ENCODE measurements at places on chromosomes 12 and 14.

DNA sequence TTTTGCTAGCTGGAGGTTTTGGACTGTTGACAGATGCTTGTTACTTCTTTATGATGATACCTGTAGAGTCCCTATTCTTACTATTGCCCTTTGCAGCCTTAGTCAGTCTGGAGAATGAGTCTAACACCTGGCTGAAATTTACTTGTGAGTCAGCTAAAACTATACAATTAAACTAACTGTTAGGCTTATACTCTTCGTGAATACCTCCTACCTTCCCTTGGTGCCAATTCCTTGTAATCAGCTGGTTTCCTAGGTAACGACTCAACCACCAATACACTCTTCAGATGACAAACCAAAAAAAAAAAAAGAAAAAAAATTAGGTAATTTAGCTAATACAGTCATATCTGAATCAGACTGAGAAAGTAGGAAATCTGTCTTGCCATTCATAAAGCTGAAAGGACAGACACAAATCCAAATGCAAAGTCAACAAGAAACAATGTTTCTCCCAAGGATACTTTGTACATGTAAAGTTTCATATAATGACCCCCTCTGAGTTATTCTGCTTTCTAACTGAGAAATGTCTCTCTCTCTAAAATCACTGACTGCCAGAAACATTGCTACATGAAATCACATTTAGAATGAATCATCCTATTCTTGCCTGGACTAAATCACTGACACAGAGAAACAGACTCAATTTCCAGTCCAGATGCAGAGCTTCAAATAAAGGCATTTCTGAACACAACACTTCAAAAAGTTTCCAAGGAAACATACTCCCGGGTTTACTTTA is 56.5 kb upstream of the CDKL1 start:
- no peak overlapping the region for H3K4me3 ChIP-seq
- peaks cover 12% of the 10 kb centered on the region for H3K4me1 ChIP-seq
- no peak overlapping the region for H3K27ac ChIP-seq
- peaks cover 39% of the 10 kb centered on the region for H3K36me3 ChIP-seq
- DNase-seq, result no peak
- no peaks in the 10 kb centered on the region for H3K27me3 ChIP-seq

DNA sequence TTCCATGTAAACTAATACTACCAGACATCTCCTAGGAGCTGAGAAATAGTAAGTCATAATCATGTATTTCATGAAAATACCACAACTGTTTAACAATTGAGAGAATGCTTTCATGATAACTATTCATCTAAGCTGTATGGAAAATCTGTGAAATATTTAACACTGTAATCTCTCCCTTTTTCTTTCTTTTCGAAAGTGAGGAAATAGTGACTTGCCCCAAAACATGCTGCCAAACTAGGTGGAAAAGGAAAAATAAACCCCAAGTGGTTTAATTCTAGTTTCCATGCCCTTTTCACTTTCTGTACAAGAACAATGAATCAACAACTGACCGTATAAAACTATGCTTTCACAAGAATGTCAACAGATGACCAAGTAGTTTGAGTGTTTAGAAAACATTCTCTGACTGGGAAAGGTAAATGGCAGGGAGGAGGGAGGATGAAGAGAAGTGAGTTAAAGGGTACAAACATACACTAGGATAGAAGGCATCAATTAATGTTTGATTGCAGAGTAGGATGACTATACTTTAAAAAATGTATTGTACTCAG is 147.5 kb upstream of the AVPR1A start:
- no peak for DNase-seq
- no peaks in the 10 kb centered on the region for H3K36me3 ChIP-seq
- H3K4me1 ChIP-seq, result no peaks in the 10 kb centered on the region
- no peak overlapping the region for H3K4me3 ChIP-seq
- no peaks in the 10 kb centered on the region for H3K27me3 ChIP-seq

- DNase-seq, result no peak
- H3K27me3 ChIP-seq, result no peaks in the 10 kb centered on the region
- H3K4me3 ChIP-seq, result no peak overlapping the region
- H3K4me1 ChIP-seq, result no peaks in the 10 kb centered on the region
Observed at GRCh38 chr12:59452746-59453145, 143.1 kb upstream of the SLC16A7 start.

DNA sequence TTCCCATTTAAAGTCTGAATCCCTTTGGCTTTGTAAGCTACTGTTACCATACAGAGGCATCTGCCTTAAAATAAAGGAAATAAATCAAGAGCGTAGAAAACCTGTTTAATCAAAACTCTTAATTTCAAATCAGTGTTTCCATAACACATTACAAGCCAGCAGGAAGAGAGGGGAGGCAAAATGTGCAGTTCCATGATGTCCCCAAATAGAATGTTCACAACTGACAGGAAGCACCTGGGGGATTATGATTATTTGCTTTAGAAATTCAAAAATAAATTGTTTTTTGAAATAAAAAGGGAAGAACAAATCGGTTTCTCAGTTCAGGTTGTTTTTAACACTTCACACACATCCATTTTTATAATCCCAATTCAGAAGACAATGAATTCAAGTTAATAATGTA is 21.4 kb downstream of the SOCS2 start:
- no peak overlapping the region for H3K27ac ChIP-seq
- peaks cover 2% of the 10 kb centered on the region for H3K36me3 ChIP-seq
- peaks cover 50% of the 10 kb centered on the region for H3K27me3 ChIP-seq
- H3K4me3 ChIP-seq, result no peak overlapping the region

DNA sequence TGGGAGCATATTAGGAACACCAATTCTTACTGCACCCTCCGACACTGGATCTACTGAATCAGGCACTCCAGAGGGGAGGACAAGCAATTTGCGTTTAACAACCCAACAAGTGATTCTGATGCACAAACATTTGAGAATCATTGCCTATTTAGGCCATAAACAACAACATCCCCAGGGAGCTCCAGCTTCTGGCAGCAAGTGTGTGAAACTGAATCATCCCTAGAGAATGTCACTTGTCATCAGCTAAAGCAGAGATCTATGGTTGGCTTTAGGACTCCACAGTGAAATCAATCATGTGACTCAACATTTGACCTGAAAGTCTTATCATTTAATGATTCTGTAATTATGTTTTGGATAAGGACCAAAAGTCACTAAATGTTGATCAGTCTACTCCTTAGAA is 505.0 kb upstream of the FLRT2 start:
- no peak for DNase-seq
- no peak overlapping the region for H3K27ac ChIP-seq
- no peak overlapping the region for H3K4me3 ChIP-seq
- H3K4me1 ChIP-seq, result no peaks in the 10 kb centered on the region
- no peaks in the 10 kb centered on the region for H3K27me3 ChIP-seq

- H3K36me3 ChIP-seq, result no peaks in the 10 kb centered on the region
- no peak for DNase-seq
- no peak overlapping the region for H3K4me3 ChIP-seq
- peaks cover 4% of the 10 kb centered on the region for H3K4me1 ChIP-seq
- peaks cover 2% of the 10 kb centered on the region for H3K27me3 ChIP-seq
Observed at GRCh38 chr12:45572114-45572513, 157.4 kb upstream of the ARID2 start.

DNA sequence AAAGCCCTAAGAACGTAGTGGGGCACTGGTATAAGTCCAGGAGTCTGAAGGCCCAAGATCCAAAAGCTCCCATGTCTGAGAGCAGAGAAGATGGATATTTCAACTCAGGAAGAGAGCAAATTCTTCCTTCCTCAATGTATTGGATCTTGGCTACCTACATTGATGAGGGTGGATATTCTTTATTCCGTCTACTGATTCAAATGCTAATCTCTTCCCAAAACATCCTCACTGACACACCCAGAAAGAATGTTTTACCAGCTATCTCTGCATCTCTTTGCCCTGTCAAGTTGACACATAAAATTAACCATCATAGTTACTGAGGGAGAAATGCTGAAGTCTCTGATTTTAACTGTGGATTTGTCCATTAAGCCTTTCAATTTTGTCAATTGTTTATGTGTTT is 16.6 kb upstream of the ADGRD1 start:
- no peak overlapping the region for H3K27ac ChIP-seq
- H3K36me3 ChIP-seq, result no peaks in the 10 kb centered on the region
- DNase-seq, result no peak
- H3K27me3 ChIP-seq, result peaks cover 18% of the 10 kb centered on the region

- no peak overlapping the region for H3K27ac ChIP-seq
- H3K4me3 ChIP-seq, result no peak overlapping the region
- H3K27me3 ChIP-seq, result no peaks in the 10 kb centered on the region
- no peak for DNase-seq
- H3K4me1 ChIP-seq, result peaks cover 24% of the 10 kb centered on the region
Observed at GRCh38 chr12:14219156-14219555, 146.3 kb upstream of the ATF7IP start.
